ENCODE measurements at places on chromosomes 12 and 14. TPM values are rescaled to one million over a fixed set of nuclear protein-coding genes. Genes with fewer than 3 reads are reported as not detected.

Gene ESPL1
- 0.16 TPM for total RNA-seq

DNA sequence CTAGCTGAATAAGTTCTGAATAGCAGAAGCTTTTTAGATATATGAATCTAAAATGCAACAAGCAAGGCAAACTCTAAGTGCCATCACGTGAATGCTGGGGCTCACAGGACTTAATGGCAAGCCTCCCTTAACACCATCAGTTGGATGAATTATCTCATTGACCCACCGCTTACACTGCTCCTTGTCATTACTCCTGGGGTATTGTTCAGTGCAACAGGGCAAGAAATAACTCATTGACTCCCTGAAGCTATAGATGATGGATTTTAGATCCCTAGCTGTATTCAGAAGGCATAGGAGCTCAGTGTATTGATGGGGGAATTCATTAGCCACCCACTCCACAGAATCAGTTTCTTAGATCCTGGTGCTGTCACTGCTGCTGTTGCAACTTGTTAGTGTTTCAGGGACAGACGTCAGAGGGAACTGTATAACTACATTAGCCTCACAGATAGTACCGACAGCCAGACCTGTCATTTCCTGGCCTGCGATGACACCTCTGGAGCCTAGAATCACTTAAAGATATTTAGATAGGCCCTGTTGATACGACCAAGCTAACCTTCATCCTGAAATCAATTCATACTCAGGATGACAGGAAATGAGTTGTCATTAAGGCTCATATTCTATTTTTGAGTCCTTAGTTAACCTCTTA, 735.3 kb downstream of the DIO2 start:
- no peak for DNase-seq

DNA sequence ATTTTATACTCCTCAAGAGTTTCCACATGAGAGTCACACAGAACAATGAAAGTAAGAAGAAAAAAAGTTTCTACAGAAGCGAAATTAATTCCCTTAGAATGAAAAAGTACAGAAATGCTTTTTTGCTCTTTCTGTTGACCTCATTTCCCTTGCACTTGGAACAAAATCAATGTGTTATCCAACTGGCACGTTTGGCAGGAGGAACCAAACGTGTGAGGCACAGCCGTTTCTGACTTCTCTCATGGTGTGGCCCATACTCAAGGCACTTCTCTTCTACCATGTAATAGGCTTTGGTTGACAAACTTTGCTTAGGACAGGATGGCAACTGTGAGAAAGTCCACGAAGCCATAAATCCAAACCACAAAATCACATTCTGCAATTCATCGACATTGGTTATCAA, 297.0 kb downstream of the FUT8 start:
- no peak for DNase-seq

DNA sequence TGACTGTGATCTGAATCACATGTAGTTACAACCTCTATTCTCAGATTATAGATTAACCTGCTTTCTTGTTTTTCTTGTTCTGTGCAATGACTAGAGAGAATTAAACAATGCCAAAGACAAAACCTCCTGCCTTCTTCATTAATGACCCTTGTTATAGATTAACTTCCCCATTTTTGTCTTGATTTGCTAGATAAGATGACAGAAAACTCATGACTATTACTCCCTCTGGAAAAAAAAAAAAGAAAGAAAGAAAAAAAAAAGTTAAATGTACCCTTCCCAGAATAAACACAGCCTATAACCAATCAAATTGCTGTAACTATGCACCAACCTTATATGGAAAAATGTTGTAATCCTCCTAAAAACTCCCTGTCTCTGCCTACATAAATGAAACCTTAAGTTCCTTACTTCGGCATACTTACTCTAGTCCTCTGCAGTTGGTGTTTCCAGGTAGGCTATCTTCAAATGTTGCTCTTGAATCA, 41.1 kb upstream of the PCED1B start:
- no peak for DNase-seq

DNA sequence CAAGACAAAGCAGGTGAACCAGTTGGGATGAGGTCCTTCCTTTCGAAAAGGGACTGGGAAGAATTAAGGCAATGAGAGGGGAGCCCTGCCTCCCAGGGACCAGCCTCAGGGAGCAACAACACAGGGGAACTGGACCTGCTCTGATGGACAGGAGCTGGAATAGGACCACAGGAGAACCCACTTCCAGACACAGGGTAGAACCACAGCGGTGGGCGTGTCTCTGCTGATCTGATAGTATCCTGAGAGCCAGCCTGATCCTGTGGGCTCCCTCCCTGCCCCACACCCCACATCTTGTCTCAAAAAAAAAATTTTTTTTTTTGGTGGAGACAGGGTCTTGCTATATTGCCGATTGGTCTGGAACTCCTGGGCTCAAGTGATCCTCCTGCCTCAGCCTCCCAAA, 13.6 kb upstream of the PLEK2 start:
- no peak for DNase-seq

DNA sequence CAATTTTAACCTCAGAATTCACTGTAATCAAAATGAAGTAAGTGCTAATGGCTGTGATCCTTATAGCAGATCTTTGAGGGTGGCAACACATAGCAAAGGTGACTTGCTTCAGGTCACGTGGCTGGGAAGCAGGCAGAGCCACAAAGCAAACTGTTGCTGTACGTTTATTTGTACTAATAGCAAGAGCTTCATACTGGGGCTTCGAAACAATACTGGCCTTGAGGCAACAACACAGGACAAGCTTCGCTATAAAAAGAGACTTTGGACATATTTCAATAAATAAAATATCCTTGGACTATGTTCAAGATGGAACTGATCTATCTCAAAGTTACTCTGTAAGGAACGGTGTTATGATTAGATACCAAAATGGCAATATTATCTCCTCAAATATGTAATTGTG, 44.6 kb downstream of the MSRB3 start:
- DNase-seq = no peak

GRCh38 chr14:70265422-70265821, 76.7 kb upstream of the SLC8A3 start:
- DNase-seq = no peak
